Stimulated activated CD8-positive, alpha-beta memory T cell treated with anti-CD3 and anti-CD28 coated beads, Interleukin-12 subunit alpha, Interleukin-12 subunit beta, amount 100 ng/mL, for 1 hour (primary cell): ENCODE measurements at places on chromosomes 12 and 14.

DNA sequence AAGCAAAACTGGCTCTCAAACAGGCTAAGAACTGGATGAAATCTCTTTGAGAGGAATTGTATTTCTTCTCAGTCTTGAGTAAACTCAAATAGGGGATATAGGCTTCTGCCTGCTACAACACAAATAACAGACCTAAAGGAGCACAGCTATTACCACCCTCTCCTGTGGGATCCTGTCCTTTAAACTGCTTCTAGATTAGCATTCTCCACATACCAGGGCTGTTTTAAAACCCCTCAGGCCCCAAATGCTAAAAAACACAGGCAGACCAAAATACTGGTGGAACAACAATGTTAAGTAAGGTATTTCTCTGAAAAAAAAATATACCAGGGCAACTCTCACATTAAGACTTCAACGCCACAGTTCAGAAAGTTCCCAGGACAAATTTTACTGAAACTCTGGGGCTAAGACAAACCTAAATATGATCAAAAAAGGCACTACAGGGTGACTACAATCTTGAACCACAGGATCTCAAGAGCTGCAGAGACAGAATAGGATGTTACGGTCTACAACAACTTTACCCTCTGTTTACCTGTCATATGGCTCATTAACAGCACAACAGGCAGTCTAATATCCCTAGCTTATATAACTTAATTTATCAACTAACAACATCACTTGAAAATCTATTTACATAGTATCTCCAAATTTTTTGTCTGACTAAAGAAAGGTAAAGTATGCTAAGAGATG, 7.2 kb downstream of the CPNE8 start:
- DNase-seq, result no peak

GRCh38 chr14:26394150-26394810, 203.6 kb downstream of the NOVA1 start:
- no peak for DNase-seq

- DNase-seq, result no peak
Observed at GRCh38 chr12:124379938-124380754, 85.3 kb downstream of the RFLNA start.

GRCh38 chr12:19841451-19841850, 402.2 kb downstream of the AEBP2 start:
- DNase-seq, result no peak

DNA sequence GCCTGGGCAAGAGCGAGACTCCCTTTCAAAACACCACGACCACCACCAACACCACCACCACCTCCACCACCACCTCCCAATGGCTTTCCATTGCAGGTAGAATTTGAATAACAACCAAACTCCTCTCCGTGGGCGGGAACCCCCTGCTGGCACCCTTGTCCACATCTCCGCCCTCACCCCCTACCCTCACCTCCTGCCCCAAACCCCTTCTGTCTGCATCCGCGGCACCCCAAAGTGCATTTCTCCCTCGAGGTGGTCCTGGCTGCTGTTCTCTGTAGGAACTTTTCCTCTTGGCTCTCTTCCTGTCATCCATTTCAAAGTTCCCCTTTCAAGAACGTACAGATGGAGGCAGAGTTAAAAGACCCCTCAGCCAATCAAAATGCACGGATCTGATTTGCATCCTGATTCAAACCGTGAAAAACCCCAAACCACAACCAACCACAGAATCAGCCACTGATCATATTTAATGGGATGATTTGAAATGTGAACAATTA, 3.8 kb downstream of the SDSL start:
- DNase-seq, result no peak

GRCh38 chr14:73884438-73885190, 2.0 kb upstream of the ZNF410 start:
- no peak for DNase-seq

DNA sequence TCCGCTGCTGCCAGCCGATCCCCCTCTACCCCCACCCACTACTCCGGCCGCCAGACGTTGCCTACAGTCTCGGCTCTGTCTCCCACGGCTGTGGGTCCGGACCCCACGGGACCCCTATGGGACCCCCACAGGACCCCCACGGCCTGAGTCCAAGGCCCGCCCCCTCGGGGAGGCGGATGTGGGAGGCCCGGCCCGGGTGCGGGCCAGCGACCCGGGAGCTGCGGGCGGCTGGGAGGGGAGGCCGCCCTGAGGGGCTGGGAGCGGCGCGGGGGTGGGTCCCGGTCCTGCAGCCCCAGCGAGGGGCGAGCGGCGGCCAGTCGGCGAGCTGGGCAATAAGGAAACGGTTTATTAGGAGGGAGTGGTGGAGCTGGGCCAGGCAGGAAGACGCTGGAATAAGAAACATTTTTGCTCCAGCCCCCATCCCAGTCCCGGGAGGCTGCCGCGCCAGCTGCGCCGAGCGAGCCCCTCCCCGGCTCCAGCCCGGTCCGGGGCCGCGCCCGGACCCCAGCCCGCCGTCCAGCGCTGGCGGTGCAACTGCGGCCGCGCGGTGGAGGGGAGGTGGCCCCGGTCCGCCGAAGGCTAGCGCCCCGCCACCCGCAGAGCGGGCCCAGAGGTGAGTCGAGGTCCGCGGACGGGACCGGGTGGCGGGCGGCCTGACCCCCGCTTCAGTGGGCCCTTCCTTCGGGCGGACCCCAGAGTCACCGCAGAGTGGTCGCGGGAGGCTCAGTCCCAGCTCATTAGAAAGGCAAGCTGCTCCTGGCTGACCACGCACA, at the start of gene ACVRL1:
ACVRL1 (plus strand) TSS at position 422 of the 773 bp plus-strand sequence. CDS start 4,971 bp downstream, outside the sequence.
- no peak for DNase-seq

DNA sequence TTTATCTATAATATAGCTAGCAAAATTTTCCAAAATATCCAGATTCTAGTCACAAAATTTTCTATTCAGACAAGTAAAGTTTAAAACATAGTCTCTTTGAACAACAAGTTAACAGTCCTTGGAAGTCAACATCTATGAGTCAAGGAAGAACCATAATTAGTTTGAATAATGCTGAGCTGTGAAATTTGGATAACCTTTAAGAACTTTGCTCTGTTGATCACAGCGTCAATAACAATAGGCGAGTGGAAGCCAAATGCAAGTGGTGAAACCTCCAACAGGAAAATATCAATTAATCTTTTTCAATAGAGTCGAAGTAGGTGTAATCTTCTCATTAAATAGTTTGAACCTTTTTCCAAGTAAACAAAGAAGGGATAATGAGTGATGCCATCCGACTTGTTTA, 466.6 kb downstream of the FOXG1 start:
- DNase-seq, result no peak

DNA sequence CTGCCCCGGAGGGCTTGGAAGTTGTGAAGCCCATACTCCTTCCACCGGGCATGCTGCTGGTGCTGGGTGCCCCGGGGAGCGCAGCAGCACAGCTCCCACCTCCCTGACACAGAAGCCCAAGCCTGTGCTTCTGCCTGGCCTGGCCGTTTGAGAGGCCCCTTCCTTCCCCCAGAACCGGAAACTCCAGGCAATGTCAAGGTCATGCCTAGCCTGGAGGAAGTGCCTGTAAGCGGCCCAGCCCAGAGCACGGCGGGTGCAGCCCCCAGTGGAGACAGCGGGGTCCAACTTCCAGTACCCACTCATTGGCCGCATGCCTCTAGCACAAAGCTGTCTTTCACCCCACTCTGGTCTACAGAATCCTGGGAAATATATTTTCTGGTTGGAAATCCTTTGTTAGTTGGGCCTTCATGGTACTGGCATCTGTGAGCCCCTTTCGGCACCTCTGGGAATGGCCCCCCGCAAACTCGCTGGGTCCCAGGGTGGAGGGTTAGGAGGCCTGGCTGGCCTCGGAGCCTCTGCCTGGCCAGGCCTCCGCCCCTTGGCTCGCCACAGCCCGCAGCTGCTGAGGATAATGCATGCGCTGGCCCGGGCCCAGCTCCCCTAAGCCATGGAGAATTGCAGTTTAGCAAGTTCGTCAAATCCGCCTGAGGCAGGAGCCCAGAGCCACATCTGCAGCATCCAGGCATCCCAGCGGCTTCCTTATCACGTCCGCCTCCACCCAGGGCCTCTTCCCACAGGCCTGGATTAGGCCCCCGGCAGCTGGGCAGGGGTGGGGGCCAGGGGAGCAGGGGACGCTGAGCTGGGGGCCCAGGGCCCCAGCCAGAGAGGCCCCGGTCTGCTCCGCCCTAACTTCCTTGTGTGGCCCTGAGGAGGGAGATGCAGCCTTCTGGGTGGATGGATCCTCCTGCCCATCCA, 48.9 kb upstream of the DLK1 start:
- DNase-seq, result no peak

GRCh38 chr12:29224572-29224971, 75.5 kb downstream of the FAR2 start:
- DNase-seq, result no peak

DNA sequence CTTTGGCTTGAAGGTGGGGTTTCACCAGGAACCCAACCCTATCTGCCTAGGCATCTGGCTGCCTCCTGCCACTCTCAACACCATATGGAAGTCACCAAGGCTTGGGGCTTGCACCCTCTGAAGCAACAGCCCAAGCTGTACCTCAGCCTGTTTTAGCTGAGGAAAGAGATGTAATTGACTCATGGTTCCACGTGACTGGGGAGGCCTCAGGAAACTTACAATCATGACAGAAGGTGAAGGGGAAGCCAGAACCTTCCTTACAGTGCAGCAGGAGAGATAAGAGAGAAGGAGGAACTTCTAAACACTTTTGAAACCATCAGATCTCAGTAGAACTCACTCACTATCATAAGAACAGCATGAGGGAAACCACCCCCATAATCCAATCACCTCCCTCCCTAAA, 26.9 kb downstream of the GLIPR1L1 start:
- no peak for DNase-seq

- DNase-seq, result no peak
Observed at GRCh38 chr14:92501891-92502351, 11.7 kb upstream of the RIN3 start.

- DNase-seq, result no peak
Observed at GRCh38 chr14:19828314-19828713, 24.7 kb downstream of the OR4N2 start.
